ENCODE measurements at places on chromosomes 12 and 14.

DNA sequence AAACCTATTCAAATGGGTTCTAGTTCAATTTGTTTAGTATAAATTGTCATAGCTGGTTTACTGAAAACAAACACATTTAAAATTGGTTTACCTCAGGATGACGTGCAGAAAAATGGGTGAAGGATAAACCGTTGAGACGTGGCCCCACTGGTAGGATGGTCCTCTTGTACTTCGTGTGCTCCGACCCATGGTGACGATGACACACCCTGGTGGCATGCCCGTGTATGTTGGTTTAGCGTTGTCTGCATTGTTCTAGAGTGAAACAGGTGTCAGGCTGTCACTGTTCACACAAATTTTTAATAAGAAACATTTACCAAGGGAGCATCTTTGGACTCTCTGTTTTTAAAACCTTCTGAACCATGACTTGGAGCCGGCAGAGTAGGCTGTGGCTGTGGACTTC lies 8.3 kb downstream of the CALM1 start:
- no peak for DNase-seq

GRCh38 chr14:100317389-100317788 lies 5.8 kb upstream of the SLC25A47 start:
- DNase-seq, result no peak

DNA sequence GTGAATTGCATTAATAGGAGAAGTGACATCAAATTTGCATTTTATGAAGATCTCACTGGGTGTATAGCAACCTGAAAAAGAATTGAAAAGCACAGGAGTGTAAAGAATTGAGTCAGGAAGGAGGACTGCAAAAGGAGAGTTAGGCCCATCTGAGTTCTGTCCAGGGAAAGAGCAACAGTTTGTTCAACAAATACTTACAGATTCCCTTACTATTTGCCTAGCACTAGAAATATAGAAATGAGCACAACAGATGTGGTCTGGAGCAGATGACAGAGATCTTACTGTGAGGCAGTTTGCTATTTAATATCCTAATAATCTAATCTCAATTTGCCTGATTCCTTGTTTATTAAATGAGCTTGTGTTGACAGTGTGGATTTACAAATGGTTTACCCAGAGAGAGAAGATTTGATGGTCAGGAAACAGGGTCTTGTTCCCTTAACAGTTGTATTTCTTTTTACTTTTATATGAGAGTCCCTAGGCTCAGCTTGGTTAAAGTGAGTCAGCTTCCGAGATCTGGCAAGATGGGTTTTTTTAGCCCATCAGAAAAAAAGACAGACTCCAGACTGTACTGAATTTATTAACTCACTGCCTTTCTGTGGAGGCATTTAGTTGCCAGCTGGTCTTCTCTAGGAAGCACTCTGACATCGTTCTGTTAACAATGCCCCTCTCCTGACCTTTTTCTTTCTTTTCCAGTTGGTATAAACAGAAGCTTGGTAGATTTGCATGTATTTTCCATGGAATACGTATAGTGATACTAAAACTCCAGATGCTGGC lies 229.7 kb downstream of the TTC6 start:
- peak; percentile 14 for DNase-seq

DNA sequence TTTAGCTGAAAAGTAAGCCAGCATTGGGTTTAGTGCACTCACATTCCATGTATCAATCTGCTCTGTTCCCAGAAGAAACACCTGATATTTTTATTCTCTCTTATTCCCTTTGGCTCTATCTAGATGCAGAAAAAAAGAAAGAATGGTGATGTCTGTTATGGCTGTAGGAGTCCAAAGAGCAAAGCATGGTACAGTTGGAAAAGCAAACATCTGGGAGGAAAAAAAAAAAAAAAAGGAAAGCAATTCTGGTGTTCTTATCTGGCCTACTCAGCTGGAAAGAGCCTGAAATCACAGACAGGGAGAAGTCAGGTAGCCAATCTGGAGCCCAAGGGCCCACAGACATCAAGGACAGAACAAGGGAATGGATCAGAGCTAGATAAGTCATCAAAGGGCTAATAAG lies 293.9 kb downstream of the DUSP6 start:
- DNase-seq, result no peak

DNA sequence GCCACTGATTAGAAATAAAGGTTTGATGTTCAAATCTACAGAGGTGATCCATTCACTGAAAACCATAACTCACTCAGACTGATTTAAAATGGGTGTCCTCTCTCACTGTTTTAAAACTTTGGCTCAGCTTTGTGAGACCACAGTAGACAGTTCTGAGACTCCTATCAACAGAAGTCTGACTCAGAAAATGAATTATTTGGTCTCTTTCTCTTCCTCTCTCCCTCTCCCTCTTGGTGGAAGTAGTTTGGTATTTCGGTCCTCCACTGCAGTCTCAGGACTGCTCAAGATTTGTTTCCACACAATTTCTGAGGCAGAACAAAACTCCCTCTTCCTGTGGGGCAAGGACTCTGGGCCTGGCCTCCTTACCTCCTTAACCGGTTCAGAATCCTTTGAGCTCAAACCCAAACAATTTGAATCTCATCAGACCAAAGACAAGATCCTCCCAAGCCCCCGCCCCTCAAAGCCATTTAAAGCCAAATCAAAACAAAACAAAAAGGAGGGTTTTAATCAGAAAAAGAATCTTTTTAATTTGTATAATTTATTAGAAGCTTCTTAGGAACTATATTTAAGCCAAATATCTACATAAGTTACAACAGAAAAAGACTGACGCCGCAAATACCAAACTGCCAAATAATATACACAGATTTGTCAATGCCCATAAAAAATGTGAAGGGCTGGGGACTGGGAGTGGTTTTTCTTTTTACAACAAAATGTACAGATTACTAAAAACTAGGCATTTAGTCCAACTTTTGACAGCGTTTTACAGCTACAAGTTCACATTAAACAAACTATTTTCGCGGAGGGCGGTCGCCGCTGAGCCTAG lies 3.9 kb downstream of the NKX2-1 start:
- DNase-seq, result no peak

DNA sequence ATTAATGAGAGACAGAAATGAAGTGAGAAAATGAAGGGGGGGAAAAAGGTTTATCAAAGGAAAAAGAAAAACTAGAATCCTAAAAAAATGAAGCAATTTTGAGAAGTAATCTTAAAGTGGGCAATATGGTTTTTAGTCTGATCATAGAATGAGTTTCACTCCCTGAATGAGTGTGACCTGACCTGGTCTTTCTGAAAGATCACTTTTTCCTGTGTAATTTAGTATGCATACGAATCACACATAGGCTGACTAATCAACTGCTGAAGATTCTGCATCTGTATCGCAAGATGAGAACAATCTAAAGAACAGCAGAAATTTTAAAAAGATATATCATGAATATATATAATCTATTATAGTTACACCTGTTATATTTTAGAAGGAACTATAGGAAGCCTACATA lies 11.3 kb downstream of the GNPTAB start:
- no peak for DNase-seq

DNA sequence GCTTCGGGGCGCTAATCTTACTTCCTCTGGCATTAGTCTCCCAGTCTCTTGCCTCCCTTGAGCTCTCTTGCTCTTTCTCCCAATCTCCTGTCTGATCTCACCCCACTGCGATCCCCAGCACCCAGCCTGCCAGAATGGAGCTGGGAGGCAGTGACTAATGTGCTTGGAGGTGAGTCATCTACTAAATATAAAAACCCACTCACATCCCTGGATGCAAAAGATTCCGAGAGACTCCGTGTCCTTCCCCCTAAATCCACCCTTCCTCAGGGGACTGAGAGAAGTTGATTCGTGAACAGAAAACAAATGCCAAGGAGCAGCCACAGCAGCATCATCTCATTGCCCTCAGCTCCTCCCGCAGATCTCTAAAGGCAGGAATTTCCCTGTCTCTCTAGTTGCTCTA lies 45.7 kb upstream of the KCNA5 start:
- no peak for DNase-seq

DNA sequence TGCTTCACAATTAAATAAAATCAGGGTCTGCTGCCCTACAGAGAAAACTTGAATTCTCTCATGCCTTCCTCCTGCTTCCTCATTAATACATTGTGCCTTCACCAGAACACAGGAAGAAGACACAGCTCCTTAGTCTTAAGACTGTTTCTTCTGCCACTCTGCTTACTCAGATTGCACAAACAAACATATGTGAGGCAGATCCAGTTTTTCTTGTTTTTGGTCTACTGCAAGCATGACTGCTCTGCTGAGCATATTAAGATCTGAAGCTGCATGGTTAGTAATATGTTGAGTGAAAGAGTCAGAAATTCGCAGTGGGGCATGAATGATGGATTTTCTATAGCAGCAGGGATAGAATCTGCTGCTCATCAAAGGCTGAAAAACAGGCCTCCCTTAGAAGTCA lies 321.1 kb upstream of the STXBP6 start:
- DNase-seq, result no peak

GRCh38 chr14:20730891-20731290 lies 14.8 kb upstream of the EDDM3A start:
- DNase-seq, result no peak

Data from NCI-H82 (cell line).